ENCODE measurements at places on chromosomes 4 and X. TPM values are rescaled to one million over a fixed set of nuclear protein-coding genes. Genes with fewer than 3 reads are reported as not detected.
A peak's percentile ranks its signal among the peaks of the same experiment; 100 is the strongest.

GRCh38 chr4:41991916-41992767 lies 1.8 kb downstream of the SLC30A9 start:
- peaks cover 31% of the 10 kb centered on the region for H3K4me1 ChIP-seq
- DNase-seq = peak; percentile 56
- peak overlapping the region; percentile 92 for H3K4me3 ChIP-seq
- no peaks in the 10 kb centered on the region for H3K27me3 ChIP-seq
- H3K27ac ChIP-seq = no peak overlapping the region

- H3K36me3 ChIP-seq = no peaks in the 10 kb centered on the region
- DNase-seq = no peak
- H3K27me3 ChIP-seq = no peaks in the 10 kb centered on the region
- no peaks in the 10 kb centered on the region for H3K4me1 ChIP-seq
These were observed 59.5 kb downstream of the TET2 start for GRCh38 chr4:105206214-105206613.

GRCh38 chr4:121934635-121935034 lies 17.2 kb downstream of the TRPC3 start:
- no peak for DNase-seq
- no peaks in the 10 kb centered on the region for H3K36me3 ChIP-seq
- H3K27ac ChIP-seq = no peak overlapping the region
- H3K4me1 ChIP-seq = no peaks in the 10 kb centered on the region
- no peak overlapping the region for H3K4me3 ChIP-seq

GRCh38 chrX:16772460-16772859 lies 13.8 kb upstream of the TXLNG start:
- H3K27ac ChIP-seq = no peak overlapping the region
- H3K4me1 ChIP-seq = no peaks in the 10 kb centered on the region
- no peaks in the 10 kb centered on the region for H3K27me3 ChIP-seq
- H3K4me3 ChIP-seq = no peak overlapping the region
- H3K36me3 ChIP-seq = no peaks in the 10 kb centered on the region

DNA sequence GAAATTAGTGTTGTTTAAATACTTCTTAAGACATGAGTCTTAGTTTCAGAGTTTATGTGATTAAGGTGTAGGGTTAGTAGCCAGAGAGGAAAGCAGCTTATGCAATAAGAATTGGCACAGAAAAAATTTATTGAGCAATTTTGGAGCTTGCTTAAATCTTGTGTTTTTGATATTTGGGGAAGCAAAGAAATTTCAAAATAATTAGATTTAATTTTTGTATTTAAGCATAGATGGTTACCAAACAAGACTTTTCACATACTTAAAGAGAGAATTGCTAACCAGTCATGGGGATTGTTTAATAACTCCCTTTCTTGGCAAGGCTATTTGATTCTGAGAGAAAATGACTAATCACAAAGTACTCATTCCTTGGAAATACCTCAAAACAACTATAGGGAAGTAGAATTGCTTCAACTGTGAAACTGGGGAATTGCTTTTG lies 202.0 kb upstream of the GRID2 start:
- peak; percentile 64 for DNase-seq
- H3K4me1 ChIP-seq = no peaks in the 10 kb centered on the region
- no peak overlapping the region for H3K4me3 ChIP-seq

DNA sequence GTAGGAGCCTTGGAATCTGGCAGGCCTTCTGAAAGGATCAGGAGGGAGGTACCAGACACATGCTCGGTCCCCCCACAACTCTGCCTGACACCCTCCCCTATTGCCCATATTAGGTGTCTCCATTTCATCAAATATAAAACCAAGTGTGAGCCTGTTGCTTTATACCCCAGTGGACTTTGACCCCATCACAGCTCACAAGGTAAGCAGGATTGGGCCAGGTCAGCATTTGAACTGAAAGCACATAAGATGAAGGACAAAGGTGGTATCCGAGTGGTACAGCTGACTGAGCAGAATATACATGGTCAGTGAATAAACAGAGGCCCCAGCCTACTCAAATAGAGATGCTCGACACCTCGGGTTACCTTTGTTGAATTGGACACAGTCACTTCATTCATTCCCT lies 20.0 kb downstream of the SLC25A43 start:
- H3K27ac ChIP-seq = no peak overlapping the region
- H3K27me3 ChIP-seq = no peaks in the 10 kb centered on the region
- no peaks in the 10 kb centered on the region for H3K4me1 ChIP-seq
- no peak for DNase-seq

GRCh38 chr4:90542216-90542615 lies 415.0 kb downstream of the CCSER1 start:
- H3K27me3 ChIP-seq = no peaks in the 10 kb centered on the region
- no peak overlapping the region for H3K4me3 ChIP-seq
- no peaks in the 10 kb centered on the region for H3K4me1 ChIP-seq
- no peak overlapping the region for H3K27ac ChIP-seq

DNA sequence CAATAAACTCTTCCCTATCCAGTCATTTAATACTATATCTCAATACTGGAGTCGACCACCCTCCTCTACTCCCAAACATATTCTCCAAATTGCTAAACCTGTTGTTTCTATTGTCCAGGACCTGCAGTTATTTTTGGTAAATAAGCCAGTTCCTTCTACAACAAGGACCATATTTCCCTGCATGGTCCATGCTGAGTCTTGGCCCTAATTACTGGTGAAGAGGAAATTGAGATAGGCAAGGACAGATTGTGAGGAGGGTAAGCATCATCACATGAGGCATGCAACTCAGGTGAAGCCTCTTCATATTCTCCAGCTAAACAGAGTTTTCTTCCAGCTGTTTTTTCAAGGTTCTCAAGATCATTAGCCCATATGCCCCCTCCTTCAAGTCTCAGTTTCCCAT lies 1193.6 kb downstream of the RAPGEF2 start:
- no peaks in the 10 kb centered on the region for H3K27me3 ChIP-seq
- H3K36me3 ChIP-seq = no peaks in the 10 kb centered on the region
- DNase-seq = no peak
- H3K4me3 ChIP-seq = no peak overlapping the region

DNA sequence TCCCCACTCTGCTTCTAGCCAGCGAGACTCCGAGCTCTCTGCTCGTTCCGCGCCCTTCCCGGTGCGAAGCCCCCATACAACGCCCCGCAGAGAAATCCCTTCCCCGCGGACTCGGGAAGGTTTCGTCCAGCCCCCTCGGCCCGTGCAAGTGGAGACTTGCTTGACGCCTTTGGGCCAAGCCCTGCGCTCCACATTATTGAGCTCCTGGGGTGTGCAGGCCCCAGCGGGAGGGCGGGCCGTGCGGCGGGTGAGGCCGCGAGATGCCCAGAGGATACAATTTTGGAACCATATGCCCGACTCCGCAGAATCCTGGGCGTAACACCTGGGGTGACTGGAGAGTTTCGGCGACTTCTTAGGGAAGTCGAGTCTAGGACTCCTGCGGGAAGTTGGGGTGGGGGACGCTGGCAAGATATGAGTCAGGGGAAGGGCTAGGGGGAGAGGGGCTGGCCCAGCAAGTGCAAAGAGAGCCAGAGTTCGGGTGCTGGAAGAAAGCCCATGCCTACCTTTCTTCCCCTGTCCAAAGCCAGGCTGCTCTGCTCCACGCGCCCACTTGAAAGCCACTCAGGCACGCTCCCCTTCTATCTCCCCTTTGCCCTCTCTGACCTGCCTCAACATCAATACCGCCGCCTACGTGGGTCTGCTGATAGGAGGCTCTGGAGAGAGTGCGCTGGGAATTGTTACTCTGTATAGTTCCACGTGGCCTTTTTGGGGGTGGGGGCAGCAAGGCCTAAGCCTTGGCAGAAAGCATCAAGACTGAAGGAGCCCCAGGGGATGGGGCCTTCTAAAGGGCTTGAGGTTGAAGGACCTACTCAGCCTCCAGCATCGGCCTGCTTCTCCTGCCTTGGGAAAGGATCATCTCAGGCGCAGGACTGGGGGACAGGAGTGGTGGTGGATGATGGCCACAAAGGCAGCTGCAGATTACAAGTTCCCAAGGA lies 1.2 kb upstream of the ELF4 start:
- peak overlapping the region; percentile 68 for H3K4me3 ChIP-seq
- H3K36me3 ChIP-seq = no peaks in the 10 kb centered on the region
- peaks cover 9% of the 10 kb centered on the region for H3K4me1 ChIP-seq
- no peaks in the 10 kb centered on the region for H3K27me3 ChIP-seq
- H3K27ac ChIP-seq = peak overlapping the region; percentile 78

GRCh38 chr4:152039691-152040090 lies 278.9 kb upstream of the GATB start:
- H3K27me3 ChIP-seq = no peaks in the 10 kb centered on the region
- H3K27ac ChIP-seq = no peak overlapping the region
- no peak for DNase-seq
- no peaks in the 10 kb centered on the region for H3K36me3 ChIP-seq
- peaks cover 17% of the 10 kb centered on the region for H3K4me1 ChIP-seq
- H3K4me3 ChIP-seq = no peak overlapping the region

DNA sequence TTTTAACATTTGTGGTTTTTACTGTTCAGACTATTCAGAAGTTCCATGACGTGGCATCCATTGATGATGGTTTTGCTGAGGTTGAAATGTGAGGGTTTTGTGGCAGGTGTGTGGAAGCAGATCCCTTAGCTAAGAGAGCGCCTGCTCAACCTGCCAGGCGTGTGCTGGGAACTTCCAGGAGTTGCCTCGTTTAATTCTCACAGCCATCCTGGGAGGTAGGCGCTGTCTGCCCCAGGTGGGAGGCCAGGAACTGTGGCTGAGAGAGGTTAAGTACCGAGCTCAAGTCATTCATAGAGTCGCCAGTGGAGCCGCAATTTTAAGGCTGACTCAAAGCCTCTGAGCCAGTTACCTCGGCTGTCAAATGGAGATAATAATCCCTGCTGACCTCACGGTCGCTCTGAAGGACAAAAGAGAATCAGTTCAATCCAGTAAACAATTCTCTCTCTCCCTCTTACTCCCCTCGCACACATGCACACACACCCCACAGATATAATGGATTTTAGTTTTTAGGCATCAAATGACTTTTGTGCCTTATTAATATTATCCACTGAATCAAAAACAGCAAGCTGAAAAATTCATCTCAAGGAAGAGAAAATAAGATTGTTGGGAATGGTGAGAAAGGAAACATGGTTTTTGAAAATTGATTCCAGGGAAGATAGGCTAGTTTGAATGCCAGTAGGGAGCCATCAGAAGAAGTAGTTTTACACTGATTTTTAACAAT lies 171.3 kb downstream of the PTTG2 start:
- peaks cover 46% of the 10 kb centered on the region for H3K4me1 ChIP-seq
- no peak for DNase-seq
- no peaks in the 10 kb centered on the region for H3K27me3 ChIP-seq
- peak overlapping the region; percentile 19 for H3K4me3 ChIP-seq
- H3K27ac ChIP-seq = peak overlapping the region; percentile 93

GRCh38 chr4:128358231-128358912 lies 70.8 kb upstream of the PGRMC2 start:
- H3K27me3 ChIP-seq = no peaks in the 10 kb centered on the region
- peak; percentile 78 for DNase-seq
- peak overlapping the region; percentile 37 for H3K27ac ChIP-seq
- H3K36me3 ChIP-seq = no peaks in the 10 kb centered on the region
- peaks cover 62% of the 10 kb centered on the region for H3K4me1 ChIP-seq

DNA sequence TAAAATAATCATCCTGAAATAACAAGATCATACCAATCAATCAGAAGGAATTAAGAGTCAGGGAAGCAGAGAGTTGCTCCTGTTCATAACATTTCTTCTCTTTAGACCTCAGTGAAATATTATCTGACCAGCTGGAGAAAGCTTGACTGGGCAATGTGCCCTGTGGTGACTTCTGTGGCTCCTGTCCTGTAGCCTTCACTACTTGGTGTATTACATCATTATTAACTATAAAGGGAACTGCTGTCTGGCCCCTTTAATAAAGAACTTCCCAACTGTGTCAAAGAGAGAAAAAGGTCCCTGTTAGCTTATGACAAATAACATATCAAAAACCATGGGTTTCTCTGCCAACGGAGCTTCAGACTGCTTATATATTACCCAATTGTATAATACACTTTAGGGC lies 18.0 kb downstream of the OPHN1 start:
- no peaks in the 10 kb centered on the region for H3K36me3 ChIP-seq
- H3K27me3 ChIP-seq = no peaks in the 10 kb centered on the region
- DNase-seq = peak; percentile 32
- no peak overlapping the region for H3K4me3 ChIP-seq
- H3K4me1 ChIP-seq = peaks cover 15% of the 10 kb centered on the region

- no peak overlapping the region for H3K27ac ChIP-seq
- no peaks in the 10 kb centered on the region for H3K36me3 ChIP-seq
- no peak overlapping the region for H3K4me3 ChIP-seq
These were observed 191.9 kb upstream of the NUDT6 start for GRCh38 chr4:123114084-123114914.

DNA sequence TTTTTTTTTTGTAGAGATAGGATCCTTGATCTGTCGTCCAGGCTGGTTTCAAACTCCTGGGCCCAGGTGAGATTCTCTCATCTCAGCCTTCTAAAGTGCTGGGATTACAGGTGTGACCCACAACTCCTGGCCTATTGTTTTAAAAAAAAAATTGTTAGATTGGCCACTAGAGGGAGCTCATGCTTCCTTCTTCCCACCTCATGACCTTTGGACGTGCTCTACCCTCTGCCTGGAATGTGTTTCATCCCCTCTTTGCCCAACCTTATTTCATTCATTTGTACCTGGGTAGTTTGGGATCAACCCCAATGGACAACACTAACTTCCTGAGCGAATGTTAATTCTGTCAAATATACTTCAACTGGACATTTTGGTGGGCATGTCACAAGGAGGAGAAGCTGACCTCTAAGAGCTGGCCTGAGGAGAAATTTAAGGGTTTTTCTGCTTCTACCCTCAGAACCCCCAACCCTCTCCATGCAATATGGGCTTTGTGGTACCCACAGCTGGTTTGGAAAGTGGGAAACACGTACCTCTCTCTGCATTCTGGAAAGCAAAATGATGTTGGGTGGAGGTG lies 6.4 kb downstream of the PPEF2 start:
- H3K4me3 ChIP-seq = no peak overlapping the region
- no peaks in the 10 kb centered on the region for H3K36me3 ChIP-seq
- H3K27me3 ChIP-seq = peaks cover 8% of the 10 kb centered on the region
- H3K27ac ChIP-seq = no peak overlapping the region

DNA sequence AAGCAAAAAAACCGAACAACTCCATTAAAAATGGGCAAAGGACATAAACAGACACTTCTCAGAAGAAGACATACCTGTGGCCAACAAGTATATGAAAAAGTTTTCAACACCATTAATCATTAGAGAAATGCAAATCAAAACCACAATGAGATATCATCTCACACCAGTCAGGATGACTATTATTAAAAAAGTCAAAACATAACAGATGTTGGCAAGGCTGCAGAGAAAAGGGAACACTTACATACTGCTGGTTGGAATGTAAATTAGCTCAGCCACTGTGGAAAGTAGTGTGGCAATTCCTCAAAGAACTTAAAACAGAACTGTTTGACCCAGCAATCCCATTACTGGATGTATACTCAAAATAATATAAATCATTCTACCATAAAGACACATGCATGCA lies 436.3 kb downstream of the KLHL13 start:
- DNase-seq = no peak
- no peaks in the 10 kb centered on the region for H3K27me3 ChIP-seq
- H3K4me3 ChIP-seq = no peak overlapping the region
- H3K36me3 ChIP-seq = no peaks in the 10 kb centered on the region
- no peaks in the 10 kb centered on the region for H3K4me1 ChIP-seq
- H3K27ac ChIP-seq = no peak overlapping the region

TSPAN7 gene
- polyA plus RNA-seq = not detected

GRID2 gene
- not detected for polyA plus RNA-seq

KCND1 gene
- polyA plus RNA-seq = 0.69 TPM

MAGEE1 gene
- 0.39 TPM for polyA plus RNA-seq

UBQLN2 gene
- polyA plus RNA-seq = 40.6 TPM

AMTN gene
- not detected for polyA plus RNA-seq

TGIF2LX gene
- polyA plus RNA-seq = not detected

GRIPAP1 gene
- polyA plus RNA-seq = 21.8 TPM

ZCCHC13 gene
- polyA plus RNA-seq = not detected

RHOXF2 gene
- polyA plus RNA-seq = not detected

HS6ST2 gene
- not detected for polyA plus RNA-seq

Measured in GM23248 (cell line).